Bronchial epithelial cell (primary cell): ENCODE measurements at places on chromosomes 6 and 20. TPM values are rescaled to one million over a fixed set of nuclear protein-coding genes. Genes with fewer than 3 reads are reported as not detected.

Gene GHRH
- total RNA-seq = not detected in 2 replicates

Gene KHDC1L
- not detected in 2 replicates for total RNA-seq

DNA sequence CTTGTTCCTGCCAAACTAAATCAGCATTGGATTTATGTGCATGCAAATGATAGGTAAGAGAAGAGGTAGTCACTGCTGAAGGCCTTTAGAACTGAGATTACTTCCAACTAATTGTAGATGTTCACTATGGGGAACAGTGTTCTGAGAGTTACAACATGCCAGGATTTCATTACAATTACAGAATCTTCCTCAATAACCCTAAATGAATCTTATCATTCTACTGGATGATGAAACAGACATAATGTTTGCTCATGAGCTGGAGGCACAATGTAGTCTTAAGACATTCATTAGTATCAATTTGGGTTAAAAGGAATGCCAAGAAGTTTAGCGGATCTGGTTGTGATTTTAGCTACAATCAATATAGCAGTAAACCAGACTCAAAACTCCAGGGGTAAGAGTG is 248.9 kb upstream of the THEMIS start:
- DNase-seq = no peak

- no peak for DNase-seq
Observed at GRCh38 chr6:23656255-23657194, 469.5 kb upstream of the NRSN1 start.

Gene CST4
- not detected in 2 replicates for total RNA-seq

- no peak for DNase-seq
Observed at GRCh38 chr6:84358581-84358980, 131.1 kb upstream of the CEP162 start.

DNA sequence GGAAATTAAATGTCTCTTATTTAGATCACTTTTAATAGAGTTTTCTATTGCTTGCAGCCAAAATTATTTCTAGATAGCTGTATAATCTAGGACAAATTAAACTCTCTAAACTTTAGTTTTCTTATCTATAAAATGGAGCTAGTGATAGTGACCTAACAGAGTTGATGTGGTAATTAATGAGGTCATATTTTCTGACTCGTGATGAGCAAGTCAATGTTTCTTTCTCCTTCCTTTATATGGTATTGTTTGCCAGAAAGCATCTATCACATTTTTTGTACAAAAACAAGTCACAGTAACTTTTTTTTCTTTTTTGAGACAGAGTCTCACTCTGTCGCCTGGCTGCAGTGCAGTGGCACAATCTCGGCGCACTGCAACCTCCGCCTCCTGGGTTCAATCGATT is 267.7 kb downstream of the FARS2 start:
- DNase-seq = peak; percentile 29
